Hematopoietic multipotent progenitor cell (in vitro differentiated cells): ENCODE measurements at places on chromosomes 7 and 10.
A peak's percentile ranks its signal among the peaks of the same experiment; 100 is the strongest.

- peak; percentile 36 for DNase-seq
These were observed 102.3 kb downstream of the JAZF1 start for GRCh38 chr7:28078036-28078901.

DNA sequence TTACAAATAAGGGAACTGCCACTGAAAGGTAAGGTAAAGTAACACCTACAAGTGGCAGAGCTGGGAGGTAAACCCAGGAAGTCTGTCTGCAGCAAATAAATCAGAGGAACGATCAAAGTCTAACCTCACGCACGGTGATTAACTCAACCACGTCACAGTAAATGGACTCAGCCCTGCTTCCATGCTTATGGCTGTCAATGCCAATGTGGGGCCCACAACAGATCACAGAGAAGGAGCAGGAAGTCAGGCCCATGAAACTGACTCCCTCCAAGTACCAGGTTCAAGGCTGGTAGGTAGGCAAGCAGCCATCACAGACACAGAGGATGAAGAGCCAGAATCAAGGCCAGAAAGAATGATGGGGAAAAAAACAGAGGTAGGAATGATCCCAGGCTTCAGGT lies 38.0 kb upstream of the ACSL5 start:
- no peak for DNase-seq

DNA sequence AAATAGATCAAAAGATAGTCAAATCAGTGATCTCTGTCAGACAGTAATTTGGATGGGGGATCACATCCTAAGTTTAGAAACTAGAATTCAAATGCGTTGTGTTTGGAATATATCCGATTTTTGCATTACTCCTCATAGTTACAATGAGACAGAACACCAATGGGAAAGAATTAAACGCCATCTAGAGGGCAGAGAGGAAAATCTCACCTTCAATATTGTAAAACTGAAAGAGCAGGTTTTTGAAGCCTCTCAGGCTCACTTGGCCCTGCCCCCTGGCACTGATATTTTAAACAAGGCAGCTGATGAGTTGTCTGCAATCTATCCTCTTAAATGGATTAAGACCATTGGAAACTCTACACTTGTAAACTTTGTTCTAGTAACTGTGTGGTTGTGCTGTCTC lies 17.7 kb downstream of the FRG2B start:
- DNase-seq = peak; percentile 47

DNA sequence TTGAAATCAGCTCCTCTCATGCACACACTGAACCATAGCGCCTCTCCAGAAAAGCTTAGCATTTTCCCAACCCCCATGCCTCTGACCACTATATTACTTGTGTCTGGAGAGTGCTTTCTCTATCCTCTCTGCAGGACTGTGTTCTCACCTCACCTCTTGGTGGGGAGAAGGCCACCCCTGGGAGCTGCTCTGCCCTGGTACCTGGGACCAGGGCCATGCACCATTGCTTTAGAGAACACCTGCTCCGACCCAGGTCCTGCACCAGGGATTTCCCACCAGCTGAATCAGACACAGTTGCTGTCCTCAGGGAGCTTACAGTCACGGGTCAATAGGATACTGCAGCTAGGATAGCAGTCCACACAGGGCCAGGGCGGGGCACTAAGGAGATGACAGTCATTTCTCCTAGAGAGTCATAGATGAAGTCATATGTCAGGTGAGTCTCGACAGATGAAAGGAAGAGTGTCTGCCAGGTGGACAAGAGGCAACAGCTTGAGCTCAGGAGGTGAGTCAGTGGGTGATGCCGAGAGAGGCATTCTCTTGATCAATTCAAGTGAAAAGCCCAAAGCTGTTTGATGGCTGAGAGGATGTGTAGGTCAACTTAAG lies 619 bp upstream of the LMTK2 start:
- no peak for DNase-seq

- no peak for DNase-seq
These were observed 14.2 kb upstream of the FRMPD2 start for GRCh38 chr10:48288661-48289060.

GRCh38 chr10:70234668-70235447 lies 1.6 kb upstream of the PPA1 start:
- no peak for DNase-seq

GRCh38 chr10:15849316-15849715 lies 11.0 kb downstream of the MINDY3 start:
- DNase-seq = no peak

DNA sequence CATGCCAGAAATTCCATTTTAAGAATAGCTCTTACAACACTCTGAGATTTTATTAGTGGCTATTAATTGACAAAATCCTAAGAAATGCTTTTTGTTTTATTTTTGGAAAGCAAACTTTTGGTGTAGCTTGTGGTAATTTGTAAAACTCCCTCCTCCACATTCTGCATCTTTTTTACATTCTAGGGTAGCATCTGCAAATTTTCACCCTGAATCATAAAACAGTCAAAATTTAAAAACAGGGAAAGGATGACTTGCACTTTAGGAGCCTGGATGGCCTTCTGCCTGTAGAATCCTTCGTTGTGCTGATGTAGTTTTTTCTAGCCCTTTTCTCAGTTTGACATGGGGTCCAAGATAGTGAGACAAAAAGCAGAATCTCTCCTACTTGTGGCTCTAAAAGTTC lies 316.1 kb downstream of the ADRA2A start:
- DNase-seq = peak; percentile 2

DNA sequence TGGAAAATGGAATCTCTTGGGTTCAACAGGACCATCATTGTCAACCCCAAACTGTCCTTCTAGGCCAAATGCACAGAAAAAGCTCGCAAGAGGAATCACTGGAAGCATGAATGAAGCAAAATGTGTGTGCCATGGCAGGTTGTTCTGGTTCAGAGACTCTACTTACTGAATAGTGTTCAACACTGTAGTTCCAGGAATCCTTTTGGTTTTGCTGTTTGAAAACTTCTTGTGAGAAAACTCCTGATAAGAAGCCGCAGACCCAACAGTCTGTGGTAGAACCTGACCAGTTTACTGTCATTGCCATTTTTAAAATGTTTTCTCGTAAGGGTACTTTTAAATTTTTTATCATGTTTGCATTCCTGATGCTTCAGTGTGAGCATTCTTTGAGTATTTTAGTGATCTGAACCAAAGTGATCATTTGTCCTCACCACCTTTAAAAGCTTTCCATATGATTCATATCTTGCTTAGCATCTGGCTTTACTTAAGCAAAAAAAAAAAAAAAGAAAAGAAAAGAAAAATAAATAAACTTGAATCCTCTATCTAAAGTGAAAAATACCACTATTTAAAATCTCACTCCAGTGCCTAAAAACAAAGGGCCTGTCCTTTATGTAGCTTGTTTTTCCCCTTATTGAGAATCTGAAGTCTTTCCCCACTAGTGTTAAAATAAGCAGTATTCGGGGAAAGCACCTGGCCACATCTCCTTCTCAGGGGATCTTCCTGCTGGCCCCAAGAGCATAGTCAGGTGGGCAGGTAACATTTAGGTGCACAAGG lies 92.4 kb downstream of the WNT2 start:
- no peak for DNase-seq

GRCh38 chr7:31747553-31747952 lies 60.5 kb downstream of the PPP1R17 start:
- no peak for DNase-seq

GRCh38 chr10:119655566-119656001 lies 4.4 kb downstream of the BAG3 start:
- DNase-seq = peak; percentile 39

DNA sequence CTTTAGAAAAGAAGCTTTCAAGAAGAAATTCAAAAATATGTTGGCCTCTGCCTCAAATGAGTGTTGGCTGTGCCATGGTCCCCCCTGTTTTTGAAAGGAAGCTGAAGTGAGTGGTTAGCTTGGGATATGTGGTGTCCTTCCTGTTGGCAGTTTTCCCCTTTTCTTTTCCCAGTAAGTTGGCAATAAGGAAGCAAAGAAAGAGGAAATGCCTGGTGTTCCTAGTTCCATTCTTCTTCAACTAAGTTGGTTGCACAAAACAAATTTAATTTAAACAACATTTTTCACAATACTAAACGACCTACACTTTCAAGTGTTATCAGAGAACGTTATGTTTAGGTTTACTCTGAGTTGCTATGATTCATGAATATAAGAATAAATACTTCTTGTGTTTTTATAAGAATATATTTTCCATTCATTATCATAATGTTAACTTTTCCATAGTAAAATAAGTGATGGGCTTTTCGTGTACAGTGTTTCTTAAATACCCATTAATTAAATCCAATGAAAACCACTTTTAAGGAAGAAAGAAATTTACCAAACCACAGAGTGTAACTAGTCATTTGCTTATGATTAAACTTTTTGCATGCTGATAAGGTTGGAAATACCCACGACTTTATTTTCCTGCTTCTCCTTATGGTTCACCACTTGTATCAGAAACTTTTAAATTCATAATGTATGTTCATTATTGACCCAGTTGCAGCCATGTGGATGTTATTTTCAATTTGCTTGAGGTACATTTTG lies 7.7 kb downstream of the HDAC9 start:
- peak; percentile 23 for DNase-seq

DNA sequence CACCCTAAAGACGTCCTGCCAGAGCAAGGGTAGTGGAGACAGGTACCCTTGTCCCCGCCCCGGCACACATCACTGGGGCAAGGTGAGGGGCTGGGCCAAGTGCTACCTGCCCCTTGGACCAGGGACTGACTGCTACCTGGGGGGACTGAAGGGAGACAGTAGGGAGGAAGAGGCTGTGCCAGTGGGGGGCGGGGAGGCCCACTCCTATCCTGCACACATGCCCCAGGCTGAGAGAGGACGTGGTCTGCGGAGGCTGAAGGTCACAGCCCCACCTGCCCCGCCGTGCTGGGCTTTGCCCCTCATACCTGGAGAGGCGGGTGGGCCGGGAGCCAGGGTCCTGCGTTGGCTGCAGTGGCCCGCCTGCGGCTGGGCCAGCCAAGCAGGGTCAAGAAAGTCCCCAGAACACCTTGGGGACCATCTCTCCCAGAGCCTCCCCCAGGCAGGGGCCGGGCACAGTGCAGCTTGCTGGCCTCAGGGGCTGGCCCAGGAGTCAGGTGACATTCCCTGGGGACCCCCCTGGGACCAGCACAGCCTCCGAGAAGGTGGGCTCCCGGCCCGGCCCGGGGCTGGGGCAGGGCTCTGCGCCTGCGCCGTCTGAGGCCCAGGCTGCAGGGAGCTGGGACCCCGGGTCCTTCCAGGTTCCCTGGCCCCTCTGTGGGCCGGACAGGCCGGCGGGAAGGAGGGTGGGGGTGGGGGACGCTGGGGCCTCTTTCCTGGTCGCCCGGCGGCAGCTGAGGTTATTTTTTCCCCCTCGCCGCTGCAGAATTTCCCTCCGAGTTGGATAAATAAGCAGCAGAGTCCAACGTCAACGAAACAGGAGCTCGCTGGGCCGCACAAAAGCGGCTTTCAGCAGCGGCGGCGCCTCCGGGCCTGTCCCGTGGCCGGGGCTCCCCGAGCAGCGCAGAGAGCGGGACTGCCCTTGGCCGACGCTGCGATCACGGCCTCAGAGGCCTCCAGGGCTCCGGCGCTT lies 9.8 kb upstream of the FZD9 start:
- DNase-seq = no peak

DNA sequence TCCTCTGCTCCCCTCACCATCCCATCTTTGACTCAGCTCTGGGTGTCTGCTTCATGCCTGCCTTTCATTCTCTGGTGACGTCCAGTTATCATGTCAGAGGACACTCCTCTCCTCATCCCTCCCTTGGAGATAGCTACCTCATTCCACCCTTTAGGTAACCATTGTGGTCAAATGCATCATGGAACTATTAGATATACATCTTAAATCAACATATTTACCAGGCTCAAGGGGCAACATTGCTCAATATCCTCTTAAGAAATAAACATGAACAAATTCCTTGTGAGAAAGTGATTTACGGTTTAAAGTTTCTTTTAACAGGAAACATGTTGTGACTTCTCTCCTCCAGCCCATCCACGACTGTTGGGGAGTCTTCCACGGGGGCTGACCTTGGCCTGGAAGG lies 511.6 kb upstream of the IGFBP3 start:
- no peak for DNase-seq

DNA sequence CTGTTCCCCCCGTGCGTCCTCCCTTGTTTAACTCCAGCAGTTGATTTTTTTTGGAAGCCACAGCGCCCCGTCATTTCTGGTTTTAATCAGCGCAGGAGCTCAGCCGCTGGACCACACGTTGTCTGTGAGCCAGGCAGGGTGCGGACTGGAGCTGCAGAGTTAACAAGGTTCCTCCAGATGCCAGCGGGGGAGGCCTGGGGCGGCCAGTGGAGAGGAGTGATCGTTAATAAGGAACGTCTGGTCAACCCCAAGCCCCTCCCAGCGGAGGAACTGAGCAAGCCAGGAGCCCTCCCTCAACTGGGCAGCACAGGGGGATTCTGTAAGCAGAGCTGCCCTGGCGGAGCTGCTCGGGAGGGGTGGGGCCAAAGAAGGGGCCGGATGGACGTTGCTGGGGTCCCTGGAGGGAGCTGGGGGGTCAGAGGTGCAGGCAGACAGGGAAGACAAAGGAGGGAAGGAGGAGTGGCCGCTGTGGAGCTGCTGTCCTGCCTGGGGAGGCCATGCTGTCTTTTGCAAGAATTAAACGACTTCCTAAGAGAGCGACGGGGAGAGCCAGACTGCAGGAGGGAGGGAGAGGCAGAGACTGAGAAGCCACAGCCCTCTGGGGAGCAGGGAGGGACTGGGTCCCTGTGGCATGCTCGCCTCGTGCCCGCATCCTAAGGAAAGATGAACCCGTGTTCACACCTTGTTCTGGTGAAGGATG lies 537.1 kb upstream of the FOXK1 start:
- peak; percentile 36 for DNase-seq

DNA sequence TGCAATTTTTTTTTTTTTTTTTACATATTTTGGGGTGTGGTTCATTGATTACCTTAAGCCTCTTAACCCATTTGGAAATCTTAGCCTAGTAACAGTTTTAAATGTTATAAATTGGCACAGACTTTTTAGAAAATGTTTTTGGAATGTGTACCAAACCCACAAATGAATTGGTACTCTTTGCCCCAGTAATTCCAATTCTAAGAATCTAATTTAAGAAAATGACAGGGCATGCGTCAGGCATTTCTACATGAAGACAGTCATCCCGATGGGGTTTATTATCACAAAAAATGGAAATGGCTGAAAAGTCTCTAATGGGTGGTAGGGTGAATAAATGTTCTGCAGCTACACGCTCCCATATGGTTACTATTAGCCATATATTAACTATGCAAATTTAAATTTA lies 54.9 kb downstream of the ITIH5 start:
- no peak for DNase-seq

- no peak for DNase-seq
These were observed 5.9 kb downstream of the KCP start for GRCh38 chr7:128904381-128905197.

GRCh38 chr10:96850825-96851224 lies 18.7 kb downstream of the LCOR start:
- no peak for DNase-seq
